LHCN-M2 (cell line): ENCODE measurements at places on chromosomes 7 and 10.

GRCh38 chr10:131436458-131436857 lies 124.9 kb upstream of the TCERG1L start:
- no peak for DNase-seq

- no peak for DNase-seq
These were observed 24.4 kb downstream of the MTURN start for GRCh38 chr7:30159163-30159562.

GRCh38 chr7:53744403-53744760 lies 708.9 kb downstream of the POM121L12 start:
- no peak for DNase-seq

DNA sequence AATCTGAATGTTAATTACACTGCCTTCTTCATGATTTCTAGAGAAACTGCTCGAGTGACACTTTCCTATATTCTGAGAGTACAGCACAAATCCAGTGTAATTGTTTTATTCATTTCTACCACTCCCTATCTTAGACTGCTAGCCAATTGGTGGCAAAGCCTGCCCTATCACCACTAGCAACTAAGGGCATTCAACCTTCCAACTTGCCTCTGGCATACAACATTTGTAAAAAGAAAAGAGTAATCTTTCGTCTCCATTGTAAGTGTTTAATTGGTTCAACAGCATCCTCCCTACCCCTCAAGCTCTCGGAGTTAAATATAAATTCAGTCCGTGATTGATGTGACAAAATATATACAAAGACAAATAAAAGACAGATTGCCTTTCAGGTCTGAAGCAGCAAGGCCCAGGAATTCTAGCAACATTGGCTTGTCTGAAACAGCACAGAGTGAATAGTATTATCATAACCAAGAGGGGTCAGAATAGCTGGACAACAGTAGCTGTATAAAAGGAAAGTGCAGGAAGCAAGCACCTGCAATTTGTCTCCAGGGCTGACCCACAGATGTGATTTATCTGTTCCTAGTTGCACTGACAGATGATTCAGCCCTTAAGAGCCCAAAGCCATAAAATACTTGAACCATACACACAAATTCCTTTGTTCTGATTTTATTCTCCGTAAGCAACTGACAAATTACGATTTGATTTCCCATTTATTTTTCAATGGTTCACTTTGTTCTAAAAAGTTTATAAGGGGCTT lies 47.6 kb upstream of the ANKRD1 start:
- peak; percentile 89 for DNase-seq

DNA sequence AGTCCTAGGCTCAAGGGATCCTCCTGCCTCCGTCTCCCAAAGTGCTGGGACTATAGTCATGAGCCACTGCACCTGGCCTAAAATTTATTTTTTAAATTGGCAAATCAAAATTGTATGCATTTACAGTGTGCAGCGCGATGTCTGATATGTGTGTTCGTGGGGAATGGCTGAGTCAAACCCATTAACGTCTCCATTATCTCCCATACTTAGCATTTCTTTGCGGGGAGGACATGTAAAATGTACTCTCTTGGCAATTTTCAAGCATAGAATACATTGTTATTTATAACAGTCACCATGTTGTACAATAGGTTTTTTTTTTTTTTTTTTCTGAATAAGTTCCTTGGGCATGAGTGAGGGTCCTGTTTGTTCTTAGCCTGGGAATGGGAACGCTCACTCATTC lies 3.8 kb downstream of the TMEM184A start:
- no peak for DNase-seq

DNA sequence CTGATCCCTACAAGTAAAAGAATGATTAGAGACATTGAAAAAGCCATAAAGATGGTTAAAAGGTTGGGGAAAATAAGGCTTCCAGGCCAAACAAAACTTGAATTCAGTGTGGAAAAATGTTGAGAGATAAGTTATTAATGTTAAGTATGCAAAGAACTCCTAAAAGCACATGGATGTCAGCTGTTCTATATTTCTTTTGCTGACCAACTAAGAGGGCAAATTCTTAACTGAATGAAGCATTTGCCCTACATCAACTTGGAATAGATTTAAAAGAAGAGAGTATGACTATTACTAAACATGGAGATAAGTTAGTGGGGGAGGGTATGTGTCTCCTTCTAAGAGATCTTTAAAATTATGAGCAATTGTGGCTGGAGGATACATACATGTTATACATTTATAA lies 124.8 kb downstream of the KIAA1217 start:
- no peak for DNase-seq

DNA sequence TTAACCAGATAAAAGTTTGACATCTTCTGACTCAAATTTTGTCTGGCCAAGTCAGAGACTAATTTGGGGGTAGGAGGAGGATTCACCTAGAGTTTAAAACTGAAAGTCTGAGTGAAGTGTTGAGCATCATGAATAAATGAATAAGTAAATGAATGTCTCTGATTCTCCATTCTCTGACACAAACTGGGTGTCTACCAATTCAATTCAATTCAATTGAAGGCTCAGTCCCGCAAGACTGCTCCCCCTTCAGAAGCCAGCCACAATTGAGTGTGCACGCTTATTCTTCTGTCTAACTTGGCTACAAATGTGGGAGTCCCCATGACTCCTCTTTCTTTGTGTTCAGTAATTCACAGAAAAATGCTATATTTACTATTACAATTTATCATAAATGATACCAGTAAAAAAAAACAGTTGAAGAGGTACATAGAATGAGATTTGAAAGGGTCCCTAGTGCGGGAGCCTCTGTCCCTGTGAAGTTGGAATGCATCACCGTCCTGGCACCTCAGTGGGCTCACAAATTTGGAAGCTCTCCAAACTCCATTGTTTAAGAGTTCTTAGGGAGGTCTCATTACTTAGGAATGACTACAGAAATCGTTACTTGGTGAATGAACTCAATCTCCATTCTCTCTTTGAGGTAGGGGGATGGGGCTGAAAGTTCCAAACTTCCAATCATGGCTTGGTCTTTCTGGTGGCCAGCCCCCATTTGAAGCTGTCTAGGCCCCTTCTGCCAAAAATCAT lies 243.7 kb upstream of the PHYHIPL start:
- no peak for DNase-seq

- DNase-seq: peak; percentile 64
These were observed 16.9 kb upstream of the TAX1BP1 start for GRCh38 chr7:27723085-27723484.

DNA sequence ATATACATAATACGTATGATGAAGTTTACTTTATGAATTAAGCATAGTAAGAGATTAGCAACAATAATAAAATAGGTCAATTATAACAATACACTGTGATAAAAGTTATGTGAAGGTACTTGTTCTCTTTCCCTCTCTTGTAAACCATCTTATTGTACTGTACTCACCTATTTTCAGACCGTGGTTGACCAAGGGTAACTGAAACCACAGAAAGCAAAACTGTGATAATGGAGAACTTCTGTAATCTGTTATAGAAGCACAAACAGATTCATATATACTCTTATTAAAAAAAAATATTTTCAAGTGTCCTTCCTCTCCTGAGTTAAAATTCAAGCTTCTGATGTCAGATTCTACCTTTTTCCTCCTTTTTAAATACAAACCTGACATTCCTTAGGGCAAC lies 1247.8 kb upstream of the SORCS1 start:
- no peak for DNase-seq
